ENCODE measurements at places on chromosomes 7 and 10.

DNA sequence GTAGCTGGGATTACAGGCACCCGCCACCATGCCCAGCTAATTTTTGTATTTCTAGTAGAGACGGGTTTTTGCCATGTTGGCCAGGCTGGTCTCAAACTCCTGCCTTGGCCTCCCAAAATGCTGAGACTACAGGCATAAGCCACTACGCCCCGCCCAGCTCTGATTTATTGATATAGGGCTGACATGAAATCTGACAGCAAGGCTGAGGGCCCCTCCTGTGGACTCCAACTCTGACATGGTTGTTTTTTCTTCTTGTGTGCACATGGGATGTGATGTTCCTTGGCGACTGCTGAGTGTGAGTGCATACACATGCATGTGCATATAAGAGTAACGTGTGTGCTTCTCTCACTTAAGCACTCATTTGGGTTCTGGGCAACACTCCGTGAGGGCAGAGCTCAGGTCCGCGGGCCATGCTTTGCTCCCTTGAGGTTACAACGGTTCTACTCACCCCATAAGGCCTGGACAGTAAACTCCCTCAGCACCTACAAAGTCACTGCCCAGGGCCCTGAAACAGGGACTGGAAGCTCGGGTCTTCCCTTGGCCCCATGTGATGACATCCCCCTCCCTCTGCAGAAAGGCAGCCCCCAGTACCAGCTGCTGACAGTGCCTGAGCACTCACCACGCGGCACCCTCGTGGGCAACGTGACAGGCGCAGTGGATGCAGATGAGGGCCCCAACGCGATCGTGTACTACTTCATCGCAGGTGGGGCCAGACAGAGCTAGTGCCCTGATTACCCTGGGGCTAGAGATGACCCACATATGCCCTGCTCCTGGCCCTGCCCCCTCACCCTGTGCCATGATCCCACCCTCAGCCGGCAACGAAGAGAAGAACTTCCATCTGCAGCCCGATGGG lies 33.6 kb upstream of the VSIR start:
- no peak for DNase-seq

GRCh38 chr10:84837877-84838276 lies 509.5 kb downstream of the CCSER2 start:
- DNase-seq, result no peak

DNA sequence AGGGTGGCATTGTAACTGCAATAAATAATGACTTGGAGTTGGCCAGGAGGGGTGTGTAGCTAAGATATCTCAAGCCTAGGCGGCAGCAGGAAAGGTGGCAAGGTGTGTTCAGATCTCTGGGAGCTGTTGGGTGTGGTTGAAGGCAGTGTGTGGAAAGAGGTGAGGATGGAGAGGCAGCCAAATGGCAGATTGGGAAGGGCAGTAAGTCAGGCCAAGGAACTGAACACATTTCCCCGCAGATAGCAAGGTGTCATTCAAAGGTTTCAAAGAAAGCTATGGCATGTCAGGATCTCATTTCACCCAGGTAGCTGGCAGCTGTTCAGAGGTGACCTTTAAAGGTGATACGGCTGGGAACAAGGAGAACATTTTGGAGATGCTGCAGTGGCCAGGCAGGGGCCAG lies 586.0 kb upstream of the MGMT start:
- no peak for DNase-seq

GRCh38 chr7:36606976-36607720 lies 117.1 kb downstream of the AOAH start:
- no peak for DNase-seq

DNA sequence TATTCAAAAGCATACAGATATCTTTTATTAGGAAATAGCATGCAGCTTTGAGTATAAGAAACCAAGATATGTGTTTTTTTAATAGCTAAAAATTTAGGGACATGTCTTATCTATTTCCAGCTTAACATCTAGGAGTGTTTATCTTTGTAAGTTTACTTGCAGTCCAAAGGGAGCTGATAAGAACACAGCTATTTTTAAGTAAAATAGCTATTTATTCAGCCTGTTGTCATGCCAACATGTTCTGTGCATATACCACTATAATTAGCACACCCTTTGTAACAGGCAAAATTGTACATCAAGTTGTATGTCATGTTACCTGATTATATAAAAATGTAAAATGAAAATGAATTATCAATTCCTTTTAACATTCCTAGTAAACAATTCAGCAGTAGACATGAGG lies 29.6 kb downstream of the FAM133B start:
- DNase-seq, result no peak

- no peak for DNase-seq
Measured at GRCh38 chr7:50837965-50838364, 55.3 kb upstream of the GRB10 start.

DNA sequence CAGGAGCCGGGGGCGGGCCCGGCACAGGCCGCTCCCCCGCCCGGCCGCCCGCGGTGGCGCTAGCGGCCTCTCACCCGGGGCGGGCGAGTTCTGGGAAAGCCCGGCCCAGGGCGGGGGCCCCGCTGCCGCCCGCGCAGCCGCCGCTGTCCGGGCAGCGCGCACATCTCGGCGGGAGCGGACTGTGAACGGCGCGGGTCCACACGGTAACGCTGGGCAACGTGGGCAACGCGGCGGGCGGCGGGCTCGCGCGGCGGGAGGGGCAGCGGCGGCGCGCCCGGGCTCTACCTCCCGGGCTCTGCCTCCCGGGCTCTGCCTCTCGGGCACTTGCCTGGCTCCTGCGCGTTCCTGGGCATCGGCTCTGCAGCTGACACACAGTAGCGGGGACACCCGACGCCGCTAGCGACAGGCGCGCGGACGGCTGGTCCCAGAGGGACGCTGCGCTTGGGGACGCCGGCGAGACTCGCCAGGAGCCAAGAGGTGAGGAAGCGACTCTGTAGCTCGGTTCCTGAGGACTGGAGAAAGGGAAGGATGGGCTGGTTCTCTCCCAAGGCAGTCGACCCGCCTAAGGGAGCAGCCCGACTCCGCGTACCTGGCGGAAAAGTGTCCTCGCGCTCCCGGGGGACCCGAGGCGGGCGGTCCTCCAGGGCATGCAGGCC lies at the start of gene PLCE1:
Gene PLCE1 (plus strand): TSS at position 150 of the 656 bp plus-strand sequence. CDS start 37,116 bp downstream, outside the sequence.
- DNase-seq, result no peak

DNA sequence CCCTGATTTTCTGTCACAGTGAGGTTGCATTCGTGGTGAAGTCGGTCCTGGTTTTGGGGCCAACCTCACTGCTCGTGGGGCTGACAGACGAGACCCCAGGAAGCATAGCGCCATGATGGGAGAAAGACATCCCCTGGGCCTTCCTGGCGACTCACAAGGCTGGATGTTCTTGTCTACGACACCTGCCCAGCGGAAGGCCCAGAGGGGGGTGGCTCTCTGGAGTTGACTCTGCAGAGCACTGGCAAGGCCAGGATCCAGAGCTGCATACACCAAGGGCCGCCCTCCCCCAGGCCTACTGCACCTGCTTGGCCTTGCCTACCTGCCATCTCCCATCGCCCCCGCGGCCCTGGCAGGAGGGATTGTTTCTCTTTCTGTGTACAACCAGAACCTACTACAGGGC lies 608.9 kb downstream of the PTPRN2 start:
- DNase-seq, result no peak

GRCh38 chr10:69385454-69386350 lies 31.0 kb downstream of the TACR2 start:
- DNase-seq, result no peak

DNA sequence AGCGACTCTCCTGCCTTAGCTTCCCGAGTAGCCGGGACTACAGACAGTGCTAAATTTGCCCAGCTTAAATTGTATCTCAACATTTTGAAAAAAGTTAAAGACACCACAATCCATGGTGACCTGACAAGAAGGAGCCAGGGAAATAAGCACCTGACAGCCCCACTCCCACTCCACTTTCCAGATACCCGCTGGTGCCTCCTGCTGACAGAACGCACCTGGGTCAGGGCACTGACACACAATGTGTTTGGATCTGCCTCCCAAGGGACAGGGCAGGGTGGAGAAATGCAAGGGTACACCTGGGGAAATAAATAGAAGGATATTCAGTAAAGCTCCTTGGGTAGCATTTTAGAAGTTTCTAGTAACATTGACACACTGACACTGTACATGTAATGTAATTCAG lies 58.9 kb upstream of the OPN4 start:
- DNase-seq, result no peak

DNA sequence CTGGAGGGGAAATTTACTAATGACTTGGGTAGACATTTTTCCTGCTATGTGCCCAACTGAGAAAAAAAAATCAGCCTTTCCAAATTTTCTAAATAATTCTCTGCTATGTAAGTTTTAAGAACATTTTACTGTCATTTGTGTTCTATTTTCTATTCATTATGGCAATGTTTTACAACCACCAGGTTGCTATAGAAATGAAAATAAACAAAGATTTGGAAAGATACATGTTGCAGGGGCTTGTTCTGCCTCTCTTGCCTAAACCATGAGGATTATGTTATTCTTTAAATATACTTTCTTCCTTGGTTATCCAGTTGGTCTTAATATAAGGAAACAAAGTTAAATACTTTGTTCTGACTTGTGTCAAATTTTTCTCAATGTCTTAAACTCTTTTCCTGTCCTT lies 257.2 kb downstream of the TWIST1 start:
- no peak for DNase-seq

DNA sequence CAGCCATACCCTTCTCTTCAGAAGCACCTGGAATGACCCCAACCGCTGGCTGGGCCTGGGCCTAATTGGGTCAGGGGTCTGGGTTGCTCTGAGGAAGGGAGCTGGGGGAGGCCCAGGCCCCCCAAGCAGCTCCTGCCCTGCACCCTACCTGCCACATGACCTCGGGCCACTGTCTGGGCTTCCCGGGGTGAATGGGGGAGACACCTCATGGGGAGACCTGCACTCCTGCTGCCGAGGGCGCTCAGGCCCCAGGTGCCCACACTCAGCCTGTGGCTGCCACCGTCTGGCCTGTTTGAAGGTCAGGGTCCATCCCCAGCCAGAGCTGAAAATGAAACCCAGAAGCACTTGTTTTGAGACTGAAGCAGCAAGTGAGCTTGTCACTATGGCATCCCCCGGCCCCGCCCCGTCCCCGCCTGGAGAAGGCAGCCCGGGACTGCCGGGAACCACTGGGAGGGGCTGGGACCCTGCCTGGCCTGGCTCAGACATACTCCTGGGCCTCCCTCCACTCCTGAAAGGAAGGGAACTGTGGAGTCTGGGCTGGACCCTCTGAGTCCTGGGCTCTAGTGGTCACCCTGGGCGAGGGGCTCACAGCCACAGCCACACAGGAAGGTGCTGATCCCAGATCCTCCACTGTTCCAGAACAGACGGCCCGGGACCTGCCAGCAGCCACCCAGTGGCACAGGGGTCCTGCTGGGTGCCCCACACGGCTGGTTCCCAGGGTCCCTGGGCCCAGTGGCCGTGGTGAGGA lies 7.4 kb upstream of the MICALL2 start:
- DNase-seq, result no peak

DNA sequence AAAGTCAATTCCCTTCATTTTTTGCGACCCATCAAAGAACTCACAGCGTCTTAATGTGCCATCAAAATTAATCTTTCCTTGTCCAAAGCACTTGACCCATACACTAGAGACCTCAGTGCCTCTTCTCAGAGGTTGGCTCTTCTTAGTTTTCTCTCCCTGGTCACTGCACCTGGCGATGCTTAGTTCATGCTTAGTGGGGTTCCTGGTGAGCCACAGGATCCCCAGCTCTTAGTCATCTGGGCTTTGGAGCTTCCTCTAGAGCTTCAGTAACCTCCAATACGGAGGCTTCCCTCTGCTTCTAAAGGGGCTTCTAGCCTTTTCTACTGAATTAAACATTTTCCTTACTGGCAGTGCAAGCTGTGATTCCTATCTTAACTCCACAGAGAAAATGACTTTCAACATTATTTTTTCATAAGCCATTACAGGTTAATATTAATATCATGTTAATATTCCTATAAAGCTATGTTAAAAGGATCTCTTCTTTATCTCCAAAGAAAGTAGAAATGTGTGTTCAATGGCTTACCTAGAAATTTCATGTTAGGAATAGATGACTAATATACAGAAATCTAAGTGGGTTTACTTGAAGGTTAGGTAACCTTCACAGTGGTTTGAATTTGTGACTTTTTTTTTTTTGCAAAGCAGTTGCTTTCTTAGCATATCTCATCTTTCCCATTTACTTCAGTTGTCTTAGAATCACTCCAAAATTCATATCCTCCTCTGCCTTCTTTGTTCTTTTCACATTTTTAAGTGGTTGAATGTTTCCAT lies 295.2 kb downstream of the CAMK1D start:
- no peak for DNase-seq
